ENCODE measurements at places on chromosomes 6 and 20.

- peak; percentile 77 for DNase-seq
These were observed 10.0 kb upstream of the TBX18 start for GRCh38 chr6:84774157-84774984.

GRCh38 chr6:159038914-159039884 is 5.6 kb downstream of the TAGAP start:
- no peak for DNase-seq

DNA sequence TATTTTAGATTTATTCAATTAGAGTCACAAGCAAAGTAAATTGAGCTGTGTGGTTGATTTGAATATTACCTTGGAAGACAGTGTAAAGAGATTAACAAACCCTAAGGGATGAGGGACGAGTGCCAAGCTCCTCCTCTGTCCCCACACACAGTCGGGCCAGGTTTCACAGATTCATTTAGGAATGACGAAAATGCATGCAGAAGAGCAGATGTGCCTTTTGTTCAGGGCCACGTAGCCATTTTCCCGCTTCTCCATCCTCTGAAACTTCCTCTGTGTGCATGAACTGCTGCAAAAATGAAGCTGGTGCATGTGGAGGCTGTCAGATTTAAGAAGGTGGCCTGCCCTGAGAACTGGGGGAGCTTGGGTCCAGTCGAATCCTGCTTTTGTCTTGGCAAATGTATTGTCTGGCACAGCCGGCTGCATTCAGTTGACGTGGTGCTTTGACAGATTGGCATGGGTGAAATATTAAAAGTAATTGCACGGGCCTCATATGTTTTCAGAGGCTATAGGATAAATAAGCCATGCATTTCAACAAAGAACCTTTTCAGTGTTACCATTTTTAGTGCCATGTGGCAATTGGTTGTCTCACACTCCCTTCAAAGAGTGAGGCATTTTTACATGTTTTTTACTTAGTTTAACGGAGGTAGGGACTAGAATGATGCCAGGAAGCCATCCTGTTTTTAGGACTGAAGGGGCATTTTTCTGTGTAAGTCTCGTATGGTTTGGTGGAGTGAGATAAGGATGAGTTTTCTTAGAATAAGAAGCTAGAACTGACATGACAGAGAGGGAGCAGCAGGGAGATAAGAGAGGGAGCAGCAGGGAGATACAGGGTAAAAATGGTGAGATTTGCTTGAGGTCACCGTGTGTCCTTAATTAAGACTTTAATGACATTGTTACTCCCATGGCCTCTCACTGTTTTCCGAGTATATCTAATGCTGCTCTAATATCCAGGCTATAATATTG is 361.1 kb downstream of the NRN1 start:
- DNase-seq = no peak

- DNase-seq = no peak
These were observed 62.2 kb upstream of the SOX4 start for GRCh38 chr6:21531393-21531792.

DNA sequence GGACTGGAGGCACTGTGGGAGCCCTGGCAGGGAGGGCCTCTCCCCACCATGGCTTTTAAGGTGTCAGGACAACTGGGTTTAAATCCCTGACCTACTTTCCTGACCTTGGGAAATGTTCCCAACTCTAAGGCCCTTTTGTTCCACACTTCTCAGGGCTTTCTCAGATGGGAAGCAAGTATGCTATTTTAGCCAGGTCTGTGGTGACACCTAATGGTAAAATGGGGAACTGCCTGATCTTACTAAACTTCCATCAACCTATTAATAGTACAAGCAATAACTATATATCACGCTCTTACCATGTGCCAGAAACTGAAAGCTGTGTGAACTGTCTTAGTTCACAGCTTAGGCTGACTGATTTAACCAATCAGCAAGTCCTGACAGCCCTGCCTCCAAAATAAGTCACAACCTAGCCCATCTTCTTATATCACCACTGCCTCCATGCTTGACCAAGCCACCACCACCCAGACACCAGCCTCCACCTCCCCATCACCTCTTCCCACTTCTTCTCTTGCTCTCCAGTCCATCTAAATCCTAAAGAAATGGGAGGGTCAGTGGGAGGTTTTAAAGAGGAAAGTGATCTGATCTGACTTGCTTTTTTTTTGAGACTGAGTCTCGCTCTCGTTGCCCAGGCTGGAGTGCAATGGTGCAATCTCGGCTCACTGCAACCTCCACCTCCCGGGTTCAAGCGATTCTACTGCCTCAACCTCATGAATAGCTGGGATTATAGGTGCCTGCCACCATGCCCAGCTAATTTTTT is 6.9 kb upstream of the BLCAP start:
- DNase-seq = no peak

GRCh38 chr6:14889611-14890593 is 356.0 kb upstream of the JARID2 start:
- DNase-seq = no peak

DNA sequence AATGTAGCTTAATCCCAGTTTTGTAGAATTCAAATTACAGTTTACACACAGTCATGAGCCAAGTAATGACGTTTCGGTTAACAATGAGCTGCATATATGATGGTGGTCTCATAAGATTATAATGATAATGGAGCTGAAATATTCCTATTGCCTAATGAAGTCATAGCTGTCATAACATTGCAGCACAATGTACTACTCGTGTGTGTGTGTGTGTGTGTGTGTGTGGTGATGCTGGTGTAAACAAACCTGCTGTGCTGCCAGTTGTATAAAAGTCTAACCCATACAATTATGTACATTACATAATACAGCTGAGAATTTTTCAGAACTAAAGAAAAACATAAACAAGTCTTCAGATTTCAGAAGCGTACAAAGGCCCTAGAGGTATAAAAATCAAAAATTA is 66.7 kb upstream of the ARID1B start:
- no peak for DNase-seq

DNA sequence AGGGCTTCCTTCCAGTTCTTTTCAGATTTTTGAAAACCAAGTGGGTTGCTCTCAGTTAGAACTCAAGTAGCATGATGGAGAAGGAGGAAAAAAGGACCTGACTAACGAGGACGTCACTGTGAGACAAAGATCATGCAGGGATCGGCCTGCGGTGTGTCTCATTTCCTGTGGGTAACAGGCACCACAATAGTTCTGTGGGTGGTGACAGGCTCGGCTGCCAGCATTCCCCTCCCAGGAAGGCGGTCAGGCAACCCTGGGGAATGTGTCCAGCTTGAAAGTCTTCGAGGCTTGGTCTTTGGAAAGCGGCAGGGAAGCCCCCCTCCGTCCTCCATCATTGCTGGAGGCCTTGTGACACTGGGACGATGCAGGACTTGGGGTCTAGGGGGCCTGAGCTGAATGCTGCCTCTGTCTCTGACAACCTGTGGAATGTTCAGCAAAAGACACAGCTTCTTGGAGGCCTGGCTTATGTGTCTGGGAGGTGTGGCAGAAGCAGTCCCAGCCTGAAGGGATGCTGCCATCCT is 121.0 kb downstream of the BCAS1 start:
- no peak for DNase-seq

DNA sequence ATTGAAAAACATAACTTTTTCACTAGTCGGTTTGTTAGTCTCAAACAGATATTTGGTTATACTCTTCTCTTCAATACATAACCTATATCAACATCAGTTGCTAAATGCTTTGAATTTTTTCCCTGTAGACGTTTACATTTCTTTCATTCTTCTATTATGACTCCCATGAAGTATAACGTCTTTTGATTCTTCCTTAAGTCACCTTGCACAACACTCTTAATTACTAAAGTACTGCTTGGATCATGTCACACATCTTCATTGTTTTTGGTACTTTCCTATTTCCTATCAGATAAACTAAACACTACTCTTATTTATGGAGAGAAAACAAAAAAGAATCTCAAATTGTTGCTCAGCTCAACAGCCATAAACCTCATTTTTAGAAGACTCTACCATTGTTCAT is 23.0 kb upstream of the BMP5 start:
- no peak for DNase-seq

DNA sequence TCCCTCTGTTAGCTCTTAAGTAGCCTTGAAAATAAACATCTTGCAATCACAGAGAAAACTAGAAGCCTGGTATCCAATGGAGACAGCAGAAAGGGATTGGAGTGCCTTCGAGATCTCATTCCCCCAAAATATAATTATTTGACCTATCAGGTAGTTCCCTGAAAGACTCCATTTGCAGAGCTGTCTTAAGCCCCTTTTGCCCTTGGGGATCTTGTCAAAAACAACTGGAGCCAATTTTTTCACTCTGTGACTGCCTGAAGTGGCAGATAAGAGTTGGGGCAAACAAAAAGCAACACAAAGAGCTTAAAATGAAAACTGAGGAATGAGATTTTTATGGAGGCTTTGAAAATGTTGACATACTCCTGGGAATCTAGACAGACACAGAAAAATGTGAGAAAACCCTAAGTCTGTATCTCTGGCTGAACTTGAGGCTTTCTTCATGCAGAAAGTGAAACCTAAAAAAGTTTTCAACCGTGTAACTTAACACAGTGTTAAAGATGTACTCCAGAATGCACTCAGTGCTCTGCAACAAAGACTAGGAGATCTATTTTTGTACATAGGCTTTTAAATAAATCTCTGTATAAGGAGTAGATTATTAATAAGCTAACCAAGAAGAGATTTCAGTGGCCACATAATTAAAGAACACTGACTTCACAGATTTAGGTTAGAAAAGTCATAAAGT is 971.1 kb upstream of the MAN1A1 start:
- no peak for DNase-seq

DNA sequence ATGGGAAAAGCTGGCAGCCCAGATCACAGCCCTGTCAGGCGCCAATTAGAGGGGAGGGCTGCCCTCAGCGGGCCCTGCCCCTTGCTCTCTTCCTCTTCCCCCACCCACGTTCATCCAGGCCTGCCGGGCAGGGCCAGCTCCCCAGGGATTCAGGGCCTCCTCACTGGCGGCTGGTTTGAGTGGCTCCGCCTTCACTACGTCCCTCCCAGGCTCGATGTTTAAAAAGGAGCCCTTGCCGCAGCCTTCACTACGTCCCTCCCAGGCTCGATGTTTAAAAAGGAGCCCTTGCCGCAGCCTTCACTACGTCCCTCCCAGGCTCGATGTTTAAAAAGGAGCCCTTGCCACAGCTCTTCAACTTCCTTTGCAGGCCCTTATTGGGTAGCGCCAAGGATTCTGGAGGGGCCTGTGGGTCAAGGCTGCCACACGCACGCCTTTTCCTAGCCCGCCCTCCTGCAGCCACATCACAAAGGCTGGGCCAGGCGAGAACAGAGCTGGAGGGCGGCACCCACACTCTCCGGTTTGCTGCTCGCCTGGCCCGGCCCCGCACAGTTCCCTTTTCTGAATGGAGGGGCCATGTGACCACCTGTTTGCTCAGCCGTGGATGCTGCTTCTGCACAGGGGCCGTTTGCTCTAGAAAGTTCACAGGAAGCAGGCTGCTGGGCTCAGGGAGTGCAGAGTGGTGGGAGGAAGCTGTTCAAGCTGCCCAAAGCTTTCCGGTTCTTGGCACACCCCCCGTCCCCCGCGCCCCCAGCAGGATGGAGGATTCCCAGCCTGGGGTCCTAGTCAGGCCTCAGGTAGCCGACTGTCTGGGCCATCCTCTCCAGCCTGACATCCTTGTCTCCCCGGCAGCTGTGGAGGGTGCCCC is 1.6 kb downstream of the SLC17A9 start:
- peak; percentile 67 for DNase-seq

DNA sequence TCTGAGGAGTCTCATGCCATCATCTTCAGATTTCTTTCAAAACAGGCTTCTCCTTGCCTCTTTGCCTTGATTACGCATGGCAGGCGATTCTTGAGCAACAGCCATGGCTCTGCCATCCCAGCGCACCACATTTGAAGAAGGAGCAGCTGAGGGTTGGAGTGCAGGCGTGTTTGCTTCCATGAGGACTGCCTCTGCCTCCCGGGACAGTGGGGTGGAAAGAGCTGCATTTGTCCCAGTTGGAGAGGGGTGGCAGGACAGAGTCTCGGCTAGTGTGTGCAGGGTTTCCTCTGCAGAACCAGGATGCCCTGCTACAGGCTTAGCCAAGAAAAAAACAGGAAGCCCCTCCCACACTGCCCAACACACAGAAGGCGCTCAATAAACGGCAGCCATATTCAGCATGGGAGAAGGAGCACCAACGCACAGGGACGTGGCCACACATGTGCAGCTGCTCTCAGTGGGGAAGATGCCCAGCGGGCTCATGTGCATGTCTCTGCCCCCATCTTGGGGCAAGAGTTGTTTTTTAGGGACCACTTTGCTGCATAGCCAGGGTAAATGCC is 36.6 kb downstream of the IRF4 start:
- no peak for DNase-seq

GRCh38 chr6:66094615-66095014 is 387.6 kb upstream of the EYS start:
- DNase-seq = no peak

DNA sequence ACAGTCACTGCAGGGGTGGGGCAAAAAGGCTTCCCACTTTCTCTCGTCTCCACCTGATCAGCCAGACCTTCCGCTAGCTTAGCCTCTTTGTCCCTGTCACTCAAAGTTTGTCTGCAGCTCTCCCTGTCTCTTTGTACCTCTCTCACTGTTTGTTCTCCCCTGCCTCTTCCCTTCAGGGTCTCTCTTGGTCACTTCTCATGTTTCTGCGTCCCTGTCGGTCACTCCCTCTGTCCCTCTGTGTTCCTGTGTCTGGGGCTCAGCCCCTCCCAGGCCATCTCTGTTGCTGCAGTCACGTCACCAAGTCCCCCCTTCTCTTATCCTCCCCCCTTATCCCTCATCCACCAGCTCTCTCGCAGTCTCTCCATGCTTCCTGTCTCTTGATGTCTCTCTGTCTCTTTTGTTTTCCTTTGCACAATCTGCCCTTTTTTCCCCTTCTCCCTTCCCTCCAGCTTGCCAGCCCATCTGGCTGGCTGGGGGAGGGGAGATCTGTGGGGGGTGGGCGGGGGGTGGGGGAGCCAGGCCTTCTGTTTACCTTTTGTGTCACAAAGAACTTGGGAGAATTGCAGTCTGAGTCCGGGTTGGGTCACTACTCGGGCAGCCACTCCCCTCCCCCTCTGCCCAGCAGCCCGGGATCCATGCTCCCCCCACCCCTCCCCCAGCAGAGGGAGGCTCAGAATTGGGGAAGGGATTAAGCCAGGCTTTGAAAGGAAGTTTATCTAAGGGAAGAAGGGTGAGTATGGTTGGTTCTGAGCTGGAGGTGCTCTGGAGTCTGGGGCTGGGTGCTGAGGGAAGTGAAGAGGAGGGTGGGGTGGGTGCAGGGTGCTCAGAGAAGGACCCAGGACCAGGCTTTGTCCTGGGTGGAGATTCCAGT is 32.3 kb downstream of the FOXP4 start:
- DNase-seq = peak; percentile 79

DNA sequence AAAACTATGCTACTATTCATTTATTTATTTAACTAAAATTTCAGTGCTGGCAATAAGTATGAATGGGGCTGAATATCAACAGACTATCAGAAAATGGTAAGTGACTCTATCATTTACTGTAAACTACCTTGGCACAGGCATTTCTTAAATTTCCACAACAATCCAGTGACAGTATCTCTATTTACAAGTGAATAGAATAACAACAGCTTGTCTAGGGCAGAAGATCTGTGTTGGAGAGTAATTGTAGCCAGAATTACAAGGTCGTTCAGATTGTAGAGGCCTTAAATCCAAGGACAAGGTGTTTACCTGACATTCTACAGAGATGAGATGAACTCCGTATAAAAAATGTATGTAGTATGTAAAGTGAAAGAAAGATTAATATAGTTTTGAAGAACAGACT is 193.8 kb upstream of the SIM1 start:
- no peak for DNase-seq

GRCh38 chr20:1838556-1839279 is 56.5 kb upstream of the SIRPA start:
- no peak for DNase-seq
